ENCODE measurements at places on chromosomes 1 and 21. TPM values are rescaled to one million over a fixed set of nuclear protein-coding genes. Genes with fewer than 3 reads are reported as not detected.
A peak's percentile ranks its signal among the peaks of the same experiment; 100 is the strongest.

- no peaks in the 10 kb centered on the region for H3K27me3 ChIP-seq
- H3K27ac ChIP-seq, result no peak overlapping the region
- no peaks in the 10 kb centered on the region for H3K36me3 ChIP-seq
- no peak overlapping the region for H3K4me3 ChIP-seq
Measured at GRCh38 chr1:226697151-226697928, 41.7 kb downstream of the ITPKB start.

- H3K27ac ChIP-seq, result peak overlapping the region; percentile 69
- peak overlapping the region; percentile 92 for H3K4me3 ChIP-seq
- H3K36me3 ChIP-seq, result no peaks in the 10 kb centered on the region
- H3K4me1 ChIP-seq, result peaks cover 9% of the 10 kb centered on the region
- DNase-seq, result no peak
Measured at GRCh38 chr1:21344750-21345443, 54.6 kb upstream of the ECE1 start.

DNA sequence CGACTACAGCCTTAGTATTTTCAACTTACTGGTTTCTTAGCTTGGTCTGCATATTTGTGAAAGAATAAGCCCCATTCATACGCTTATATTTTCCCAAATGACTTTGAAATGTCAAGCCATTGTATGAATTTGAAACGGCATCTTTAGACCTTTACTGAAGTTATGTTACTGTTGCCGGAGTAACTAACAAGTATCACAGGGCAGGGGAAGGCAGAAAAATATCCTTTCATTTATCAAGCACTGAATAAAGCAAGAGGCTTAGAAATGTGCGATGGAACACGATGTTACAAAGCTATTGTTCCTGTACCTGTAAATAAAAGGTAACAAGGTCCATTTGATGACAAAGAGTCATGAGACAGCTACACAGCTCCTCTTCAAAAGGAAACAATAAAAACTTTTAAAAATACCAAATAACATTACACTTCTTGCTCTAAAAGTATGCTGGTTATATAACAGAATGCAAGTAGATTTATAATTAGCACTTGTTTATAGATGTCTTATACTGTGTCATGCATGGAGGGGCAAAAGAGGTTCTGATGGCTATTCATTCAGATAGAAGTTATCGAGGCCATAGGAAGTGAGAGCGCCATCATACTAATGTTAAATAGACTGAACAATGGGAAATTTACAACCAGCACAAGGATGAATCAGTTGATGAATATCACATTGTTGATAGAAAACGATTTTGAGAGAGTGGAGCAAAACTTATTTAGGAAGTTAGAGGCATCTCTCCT is 322.6 kb downstream of the RGS7 start:
- no peaks in the 10 kb centered on the region for H3K36me3 ChIP-seq
- H3K4me1 ChIP-seq, result no peaks in the 10 kb centered on the region
- no peak overlapping the region for H3K4me3 ChIP-seq
- no peak overlapping the region for H3K27ac ChIP-seq
- H3K27me3 ChIP-seq, result no peaks in the 10 kb centered on the region

DNA sequence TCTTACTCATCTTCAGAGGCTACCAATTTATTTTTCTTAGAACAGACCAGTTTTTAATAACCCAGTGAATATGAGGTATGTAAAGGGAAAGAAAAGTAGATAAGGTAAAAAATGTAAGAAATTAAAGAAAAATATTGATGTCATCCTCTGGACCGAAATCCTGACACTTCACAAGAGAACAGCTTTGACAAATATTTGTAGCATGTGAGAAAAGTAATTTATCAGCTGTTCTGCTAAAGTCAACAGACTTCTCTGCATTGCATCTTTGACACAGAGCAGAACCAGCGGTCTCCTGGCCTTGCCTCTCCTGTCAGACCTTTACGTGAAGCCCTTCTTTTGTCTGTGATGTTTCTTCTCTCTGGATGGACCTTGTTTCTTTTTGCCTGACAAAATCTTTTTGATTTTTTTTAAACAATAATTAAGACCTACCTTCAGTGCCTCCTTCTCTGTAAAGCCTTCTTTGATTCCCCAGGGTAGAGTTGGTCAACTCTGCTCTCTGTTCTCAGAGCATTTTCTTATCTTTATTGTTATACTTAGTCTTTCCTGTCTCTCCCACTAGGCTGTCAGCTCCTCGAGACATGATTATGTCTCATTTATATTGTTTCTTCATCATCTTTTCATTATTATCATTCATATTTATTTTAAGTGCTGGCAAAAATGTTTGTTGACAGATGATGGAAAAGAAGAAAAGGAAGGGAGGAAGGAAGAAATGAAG is 35.4 kb downstream of the RGS4 start:
- peaks cover 4% of the 10 kb centered on the region for H3K4me1 ChIP-seq
- H3K27me3 ChIP-seq, result no peaks in the 10 kb centered on the region
- H3K36me3 ChIP-seq, result no peaks in the 10 kb centered on the region
- no peak overlapping the region for H3K27ac ChIP-seq
- H3K4me3 ChIP-seq, result no peak overlapping the region
- no peak for DNase-seq

GRCh38 chr1:8604041-8604945 is 213.1 kb downstream of the RERE start:
- DNase-seq, result no peak
- H3K4me1 ChIP-seq, result peaks cover 27% of the 10 kb centered on the region
- H3K27ac ChIP-seq, result peak overlapping the region; percentile 75

DNA sequence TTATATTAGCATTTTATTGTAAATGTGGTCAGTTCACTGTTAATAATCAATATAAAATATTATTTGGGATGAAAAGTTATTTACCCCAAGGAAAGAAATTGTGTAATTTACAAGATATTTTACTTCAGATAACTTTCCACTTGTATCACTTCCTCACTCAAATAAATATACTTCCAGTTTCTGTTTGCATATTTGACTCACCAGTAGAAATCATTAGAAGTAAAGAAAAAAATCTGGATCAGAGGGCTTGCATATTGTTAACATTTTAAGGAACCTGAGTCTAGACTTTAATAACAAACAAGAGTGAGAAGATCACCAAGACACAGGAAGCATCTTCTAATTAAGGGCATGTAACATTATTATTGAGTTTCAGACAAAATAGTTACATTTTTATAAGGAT is 347 bp upstream of the KRTAP20-4 start:
- no peak overlapping the region for H3K27ac ChIP-seq
- no peaks in the 10 kb centered on the region for H3K36me3 ChIP-seq
- DNase-seq, result no peak
- no peak overlapping the region for H3K4me3 ChIP-seq
- H3K27me3 ChIP-seq, result no peaks in the 10 kb centered on the region
- no peaks in the 10 kb centered on the region for H3K4me1 ChIP-seq

DNA sequence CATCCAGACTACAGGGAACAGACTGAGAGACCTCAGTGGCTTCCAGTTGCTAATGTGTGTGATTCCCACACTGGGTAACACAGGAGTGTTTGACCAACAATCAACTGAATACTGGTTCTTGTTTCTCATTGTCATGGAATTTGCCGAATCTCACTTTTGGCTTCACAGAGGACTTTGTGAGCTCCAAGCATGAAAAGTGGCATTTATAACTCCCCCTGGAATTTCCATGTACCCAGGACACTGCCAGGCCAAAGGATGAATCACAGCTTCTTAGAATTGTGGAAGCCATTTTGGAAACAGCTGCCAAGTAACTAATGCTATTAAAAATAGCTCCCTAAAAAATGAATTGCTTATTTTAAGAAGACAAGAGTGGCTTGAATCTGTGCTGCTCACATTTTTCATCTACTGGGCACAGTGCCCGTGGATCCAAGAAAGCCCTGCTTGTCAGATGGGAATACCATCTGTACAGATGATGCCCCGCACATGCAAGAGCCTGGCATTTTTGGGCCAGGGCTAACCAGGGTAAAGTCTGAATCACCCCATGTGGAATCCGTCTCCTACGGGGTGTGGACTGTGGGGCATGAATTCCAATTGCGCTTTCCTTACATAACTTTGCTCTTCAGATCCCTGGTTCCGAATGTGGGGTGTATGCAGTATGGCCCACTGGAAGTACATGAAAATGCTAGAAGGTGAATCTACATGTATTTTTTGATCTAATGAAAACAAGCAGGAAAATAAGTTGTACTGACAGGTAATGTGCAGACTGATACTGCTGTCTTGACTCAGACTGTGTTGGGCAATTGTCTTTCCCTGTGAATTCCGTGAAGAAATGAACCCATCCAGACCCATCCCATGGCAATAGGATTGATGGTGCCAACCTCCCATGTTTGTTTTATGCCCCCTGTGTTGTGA is 487.3 kb downstream of the SIPA1L2 start:
- no peaks in the 10 kb centered on the region for H3K27me3 ChIP-seq
- H3K36me3 ChIP-seq, result no peaks in the 10 kb centered on the region
- peak; percentile 71 for DNase-seq
- H3K4me3 ChIP-seq, result no peak overlapping the region
- peak overlapping the region; percentile 42 for H3K27ac ChIP-seq

GRCh38 chr21:17264182-17264581 is 248.7 kb upstream of the CXADR start:
- H3K4me3 ChIP-seq, result no peak overlapping the region
- no peaks in the 10 kb centered on the region for H3K4me1 ChIP-seq
- H3K27ac ChIP-seq, result no peak overlapping the region

DNA sequence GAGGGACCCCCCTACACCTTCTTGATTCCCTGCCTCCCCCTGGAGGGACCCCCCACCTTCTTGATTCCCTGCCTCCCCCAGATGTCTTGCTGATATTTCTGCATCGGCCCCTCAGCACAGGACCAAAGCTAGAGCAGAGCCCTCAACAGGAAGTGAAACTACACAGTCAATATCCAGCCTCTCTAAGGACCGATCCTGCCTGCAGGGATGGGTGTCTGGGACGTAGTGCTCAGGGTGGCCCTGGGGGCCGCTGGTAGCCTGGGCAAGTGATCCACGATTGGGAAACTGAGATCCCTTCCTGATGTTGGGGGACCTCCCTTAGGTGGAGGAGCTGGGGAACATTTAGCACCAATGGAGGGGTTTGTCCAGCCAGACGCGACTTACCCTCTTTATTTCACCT is 3.9 kb upstream of the LEFTY2 start:
- H3K36me3 ChIP-seq, result no peaks in the 10 kb centered on the region
- no peak overlapping the region for H3K27ac ChIP-seq
- H3K27me3 ChIP-seq, result no peaks in the 10 kb centered on the region
- no peak overlapping the region for H3K4me3 ChIP-seq

DNA sequence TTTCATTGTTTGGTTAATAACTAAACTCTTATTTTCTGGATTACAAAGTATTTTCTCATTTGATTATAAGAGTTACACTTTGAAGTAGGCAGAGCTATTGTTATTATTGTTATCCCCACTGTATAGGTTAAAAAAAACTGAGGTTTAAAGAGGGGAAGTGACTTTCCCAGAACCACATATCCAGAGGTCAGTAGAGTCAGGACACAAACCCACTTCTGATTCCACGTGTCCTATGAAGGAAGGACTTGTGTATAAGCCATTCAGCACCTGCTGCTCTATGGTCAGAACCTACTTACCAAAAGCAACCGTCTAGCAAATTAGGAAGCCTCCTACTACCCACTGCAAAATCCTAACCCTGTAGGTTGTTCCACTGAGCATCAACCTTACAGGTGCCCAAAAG is 291.3 kb downstream of the TM2D1 start:
- H3K27me3 ChIP-seq, result no peaks in the 10 kb centered on the region
- H3K4me1 ChIP-seq, result no peaks in the 10 kb centered on the region
- no peaks in the 10 kb centered on the region for H3K36me3 ChIP-seq
- H3K27ac ChIP-seq, result no peak overlapping the region
- H3K4me3 ChIP-seq, result no peak overlapping the region

DNA sequence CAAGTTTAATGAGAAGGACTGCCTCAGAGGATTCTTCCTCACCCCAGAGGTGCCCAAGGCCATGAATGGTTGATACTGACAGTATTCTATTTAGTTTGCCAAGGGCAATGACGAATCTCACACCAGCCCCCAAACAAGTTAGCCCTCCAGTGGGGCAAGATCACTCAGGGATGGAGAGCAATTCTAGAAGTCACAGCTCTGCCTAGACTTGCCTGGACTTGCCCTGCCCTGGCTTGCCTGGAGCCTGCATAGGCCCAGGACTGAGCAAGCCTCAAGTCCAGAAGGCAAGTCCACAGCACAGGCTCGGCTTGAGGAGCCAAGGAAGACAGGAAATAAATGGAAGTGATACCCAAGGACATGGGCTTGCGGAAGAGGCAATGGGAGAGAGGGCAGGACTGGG is 39.5 kb upstream of the RGS16 start:
- H3K4me1 ChIP-seq, result no peaks in the 10 kb centered on the region
- no peak for DNase-seq
- H3K36me3 ChIP-seq, result no peaks in the 10 kb centered on the region
- no peak overlapping the region for H3K27ac ChIP-seq
- no peak overlapping the region for H3K4me3 ChIP-seq

Gene MPL
- polyA plus RNA-seq, result not detected

Gene DCST2
- polyA plus RNA-seq, result 1.1 TPM

Gene PLA2G2F
- polyA plus RNA-seq, result not detected

Gene TAS1R1
- 0.17 TPM for polyA plus RNA-seq

Gene S100A4
- polyA plus RNA-seq, result 133 TPM

Gene LRRC40
- polyA plus RNA-seq, result 25.0 TPM

Gene SELL
- polyA plus RNA-seq, result not detected

Gene XCL2
- 0.35 TPM for polyA plus RNA-seq
